ENCODE measurements at places on chromosomes 3 and 15.

DNA sequence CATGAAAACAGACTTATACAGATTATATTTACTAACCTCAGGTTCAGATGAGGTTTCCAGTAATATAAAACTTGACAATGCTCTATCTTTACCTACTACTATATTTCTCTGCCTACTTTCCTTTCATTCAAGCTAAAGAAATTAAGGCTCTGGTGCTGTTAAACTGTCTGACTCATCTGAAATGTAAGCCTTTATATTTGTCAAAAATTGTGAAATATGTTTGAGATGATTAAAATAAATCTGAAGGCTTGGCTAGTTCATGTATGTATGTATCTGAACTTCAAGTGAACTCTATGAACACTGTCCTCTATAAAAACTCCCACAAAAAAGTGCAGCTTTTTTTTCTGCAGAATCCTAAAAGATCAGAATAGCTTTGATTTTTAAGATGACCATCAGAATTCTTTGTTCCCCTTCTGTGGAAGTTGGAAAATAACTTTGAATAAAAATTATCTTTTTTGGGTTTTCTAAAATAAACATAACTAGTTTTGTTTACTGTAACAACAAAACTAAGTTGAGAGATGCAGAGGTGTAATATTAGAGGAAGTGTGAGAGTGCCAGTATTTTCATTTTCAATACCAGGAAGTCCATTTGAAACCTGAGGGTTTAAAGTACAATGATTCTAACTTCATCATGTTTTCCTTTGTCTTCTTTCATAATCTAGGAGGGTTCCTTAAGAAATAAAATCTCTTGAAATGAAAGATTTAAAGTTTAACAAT is 42.2 kb downstream of the ILDR1 start:
- no peak for DNase-seq

- DNase-seq: no peak
These were observed 1.3 kb upstream of the IL16 start for GRCh38 chr15:81195339-81195864.

GRCh38 chr15:66249605-66250174 is 3.9 kb downstream of the MEGF11 start:
- DNase-seq: no peak

GRCh38 chr3:62805580-62806277 is 69.5 kb downstream of the CADPS start:
- no peak for DNase-seq

- no peak for DNase-seq
These were observed 10.0 kb downstream of the DUSP7 start for GRCh38 chr3:52046186-52046901.

DNA sequence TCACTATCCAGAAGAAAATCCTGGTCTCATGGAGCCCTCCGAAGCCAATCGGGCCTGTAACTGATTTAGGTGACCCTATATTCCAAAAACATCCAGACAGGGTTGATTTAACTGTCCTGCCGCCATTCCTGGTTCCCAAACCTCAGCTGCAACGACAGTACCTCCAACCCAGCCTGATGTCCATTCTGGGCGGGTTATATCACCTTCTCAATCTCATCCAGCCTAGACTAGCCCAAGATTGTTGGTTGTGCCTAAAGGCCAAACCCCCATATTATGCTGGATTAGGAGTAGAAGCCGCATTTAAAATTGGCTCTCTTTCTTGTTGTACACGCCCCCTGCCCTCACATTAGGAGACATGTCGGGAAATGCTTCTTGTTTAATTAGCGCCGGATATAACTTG is 36.7 kb downstream of the ZBTB11 start:
- DNase-seq: no peak

GRCh38 chr3:63462732-63463131 is 184.6 kb downstream of the SYNPR start:
- no peak for DNase-seq
